Pancreas (tissue), 10 donors: ENCODE measurements at places on chromosomes 5 and 9.

GRCh38 chr5:126924331-126925033 lies 105.9 kb downstream of the MARCHF3 start:
- DNase-seq: no peak

GRCh38 chr9:122367065-122367464 lies 3.8 kb upstream of the PTGS1 start:
- DNase-seq: no peak

- DNase-seq: no peak
Measured at GRCh38 chr9:89797937-89798455, 193.2 kb downstream of the GADD45G start.

- DNase-seq: no peak
Measured at GRCh38 chr5:91042247-91042935, 340.7 kb downstream of the ARRDC3 start.

GRCh38 chr9:120729791-120730241 lies 15.5 kb upstream of the MEGF9 start:
- DNase-seq: no peak

DNA sequence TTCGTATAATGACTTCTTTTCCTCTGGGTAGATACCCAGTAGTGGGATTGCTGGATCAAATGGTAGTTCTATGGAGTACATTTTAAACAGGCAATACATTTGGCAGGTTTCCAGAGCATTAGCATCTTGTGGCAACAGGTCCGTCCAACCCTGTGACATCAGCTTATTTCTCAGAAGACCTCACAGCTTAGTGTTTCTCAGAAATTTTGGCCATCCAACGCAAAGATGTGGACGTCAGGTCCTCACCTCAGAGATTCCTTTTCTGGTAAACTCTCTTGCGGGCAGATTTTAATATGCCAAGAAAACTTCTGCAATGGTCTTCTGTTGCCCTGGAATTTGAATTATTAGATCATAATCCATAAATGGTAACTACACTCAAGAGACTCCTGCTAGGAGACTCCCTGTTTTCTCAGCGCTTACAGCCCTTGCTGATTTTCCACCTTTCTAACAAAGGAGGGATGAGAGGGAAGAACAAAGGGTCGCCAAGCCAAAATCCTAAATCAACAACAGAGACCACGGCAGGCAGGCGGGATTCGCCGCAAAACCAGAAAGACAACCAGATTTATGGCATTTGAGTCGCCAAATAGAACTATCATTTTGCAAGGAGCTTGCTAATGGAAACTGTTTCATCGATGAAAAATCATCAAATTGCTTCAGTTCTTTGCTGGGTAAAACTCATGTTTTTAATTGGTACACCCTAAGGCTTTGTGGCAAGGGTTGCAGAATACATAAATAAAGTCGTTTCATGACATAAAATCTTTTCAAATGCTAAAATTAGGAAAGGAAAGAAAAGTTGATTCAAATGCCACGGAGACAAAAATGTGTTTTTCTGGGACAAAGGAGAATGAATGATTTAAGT lies 34.1 kb upstream of the PLPP1 start:
- no peak for DNase-seq

- no peak for DNase-seq
Measured at GRCh38 chr5:54821445-54822323, 163.7 kb downstream of the ESM1 start.

DNA sequence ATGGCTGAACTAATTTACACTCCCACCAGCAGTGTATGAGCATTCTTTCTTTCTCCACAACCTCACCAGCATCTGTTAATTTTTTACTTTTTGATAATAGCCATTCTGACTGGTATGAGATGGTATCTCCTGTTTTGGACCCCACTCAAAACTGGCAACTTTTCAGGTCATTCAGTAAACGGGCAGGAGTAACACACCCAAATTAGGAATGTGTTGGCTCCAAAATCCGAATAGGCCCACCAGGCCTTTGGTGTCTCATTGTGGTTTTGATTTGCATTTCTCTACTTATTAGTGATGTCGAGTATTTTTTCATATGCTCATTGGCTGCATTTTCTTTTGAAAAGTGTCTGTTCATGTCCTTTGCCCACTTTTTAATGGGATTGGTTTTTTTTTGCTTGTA lies 517.1 kb downstream of the TMEM232 start:
- no peak for DNase-seq

- DNase-seq: peak; percentile 33
Measured at GRCh38 chr5:159156426-159157238, 52.7 kb downstream of the RNF145 start.

GRCh38 chr9:31715250-31715649 lies 669.2 kb upstream of the ACO1 start:
- DNase-seq: no peak

DNA sequence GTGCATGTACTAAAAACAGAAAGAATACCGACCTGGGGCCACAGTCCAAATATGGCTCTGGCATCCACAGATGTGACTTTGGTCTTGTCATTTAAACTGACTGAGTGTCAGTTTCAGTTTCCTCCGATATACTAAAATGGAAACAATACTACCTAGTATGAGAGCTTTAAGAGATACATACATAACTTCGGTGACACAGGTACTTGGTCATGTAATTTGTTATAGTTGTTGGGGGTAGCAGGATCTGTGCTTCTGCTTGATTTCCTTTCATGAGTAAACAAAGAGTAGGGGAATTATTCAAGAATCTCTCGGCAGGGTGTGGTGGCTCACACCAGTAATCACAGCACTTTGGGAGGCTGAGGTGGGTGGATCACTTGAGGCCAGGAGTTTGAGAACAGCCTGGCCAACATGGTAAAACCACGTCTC lies 32.1 kb downstream of the MTMR12 start:
- DNase-seq: no peak

DNA sequence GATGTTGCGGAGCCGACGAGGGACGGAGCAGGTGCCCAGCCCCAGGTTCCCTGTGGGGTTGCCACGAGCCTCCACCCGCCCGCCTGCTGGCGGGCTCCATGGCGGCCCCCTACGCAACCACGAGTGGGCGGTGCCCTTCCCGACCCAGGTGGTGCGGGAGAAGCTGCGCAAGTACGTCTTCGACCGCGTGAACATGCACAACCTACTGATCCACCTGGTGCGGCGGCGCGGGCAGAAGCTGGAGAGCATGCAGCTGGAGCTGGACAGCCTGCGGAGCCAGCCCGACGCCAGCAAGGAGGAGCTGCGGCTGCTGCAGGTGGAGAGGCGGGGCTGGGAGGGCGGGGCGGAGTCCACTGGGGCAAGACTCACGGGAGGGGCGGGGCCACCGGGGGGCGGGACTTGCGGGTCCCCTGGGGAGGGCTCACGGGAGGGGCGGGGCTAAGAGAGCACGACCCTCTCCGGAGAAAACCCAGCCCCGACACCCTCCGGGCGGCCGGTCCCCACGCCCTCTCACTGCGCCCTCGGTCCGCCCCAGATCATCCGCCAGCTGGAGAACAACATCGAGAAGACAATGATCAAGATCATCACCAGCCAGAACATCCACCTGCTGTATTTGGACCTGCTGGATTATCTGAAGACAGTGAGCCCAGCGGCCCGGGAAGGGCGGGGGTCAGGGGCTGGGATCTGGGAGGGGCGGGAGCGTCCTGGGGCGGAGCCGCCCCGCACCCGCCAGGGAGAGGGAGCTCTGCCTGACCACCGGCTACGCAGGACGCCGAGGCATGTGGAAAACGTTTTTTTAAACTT lies 3.9 kb downstream of the CCDC183 start:
- peak; percentile 97 for DNase-seq

DNA sequence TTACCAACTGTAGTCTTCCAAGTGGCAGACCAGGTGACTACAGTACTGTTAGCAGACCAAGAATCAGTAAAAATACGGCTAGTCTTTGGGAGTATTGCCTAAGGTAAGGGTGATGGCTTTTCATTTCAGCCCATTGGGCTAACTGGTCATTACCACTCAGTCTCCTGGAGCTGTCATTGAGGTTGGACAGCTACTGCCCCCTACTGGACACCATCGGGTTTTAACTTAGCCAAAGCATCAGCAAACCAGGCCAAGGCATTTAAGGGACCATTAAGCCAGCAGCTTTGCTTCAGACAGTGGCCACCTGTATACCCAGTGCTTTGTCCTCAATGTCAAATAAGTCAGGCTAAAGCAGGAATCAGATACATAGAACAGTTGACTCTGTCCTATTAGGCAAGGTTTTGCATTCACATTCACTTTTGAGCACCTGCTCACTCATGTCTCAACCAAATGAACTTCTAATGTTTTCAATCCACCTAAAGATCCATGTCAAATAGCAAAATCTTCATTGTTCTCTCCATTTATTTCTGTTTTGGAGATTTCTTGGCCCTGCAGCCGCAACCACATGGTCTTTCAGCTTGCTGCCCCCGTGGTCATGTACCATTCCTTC lies 117.2 kb downstream of the INVS start:
- DNase-seq: peak; percentile 67

DNA sequence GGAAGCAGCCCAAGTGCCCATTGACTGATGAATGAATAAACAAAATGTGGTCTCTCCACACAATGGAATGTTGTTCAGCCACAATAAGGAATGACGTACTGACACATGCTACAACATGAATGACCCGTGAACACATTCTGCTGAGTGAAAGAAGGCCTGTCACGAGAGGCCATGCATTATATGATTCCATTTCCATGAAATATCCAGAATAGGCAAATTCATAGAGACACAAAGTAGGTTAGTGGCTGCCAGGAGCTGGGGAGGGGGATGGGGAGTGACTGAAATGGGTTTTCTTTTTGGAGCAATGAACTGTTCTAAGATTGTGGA lies 41.4 kb downstream of the BICD2 start:
- no peak for DNase-seq

GRCh38 chr9:130149031-130149430 lies 23.2 kb upstream of the NCS1 start:
- DNase-seq: no peak

DNA sequence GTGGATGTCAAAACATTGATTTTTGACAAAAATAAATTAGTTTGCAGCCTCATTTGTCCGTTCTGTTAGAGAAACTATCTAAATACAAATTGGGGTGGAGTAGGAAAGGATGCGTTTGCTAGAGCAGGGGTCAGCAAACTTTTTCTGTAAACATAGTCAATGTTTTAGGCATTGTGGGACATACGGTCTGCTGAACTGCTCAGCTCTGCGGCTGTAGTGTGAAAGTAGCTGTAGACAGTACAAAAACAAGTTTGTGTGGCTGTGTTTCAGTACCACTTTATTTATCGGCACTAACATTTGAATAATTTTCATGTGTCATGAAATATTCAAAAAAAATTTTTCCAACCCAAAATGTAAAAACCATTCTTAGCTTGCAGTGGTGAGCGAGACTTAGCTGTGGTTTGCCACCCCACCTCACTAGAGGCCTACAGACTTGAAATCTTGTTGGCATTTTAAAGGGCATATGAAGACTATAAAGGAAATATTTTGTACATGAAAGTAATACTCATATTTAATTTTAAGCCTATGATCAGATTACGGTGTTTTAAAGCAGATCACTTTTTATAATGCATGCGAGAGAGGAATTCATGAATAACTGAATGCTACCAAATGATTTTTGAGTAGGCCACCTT lies 151.0 kb upstream of the PCA3 start:
- no peak for DNase-seq
